Stimulated activated CD8-positive, alpha-beta memory T cell treated with anti-CD3 and anti-CD28 coated beads, Interleukin-4, amount 100 ng/mL, for 24 hours (primary cell): ENCODE measurements at places on chromosomes 2 and 18.

DNA sequence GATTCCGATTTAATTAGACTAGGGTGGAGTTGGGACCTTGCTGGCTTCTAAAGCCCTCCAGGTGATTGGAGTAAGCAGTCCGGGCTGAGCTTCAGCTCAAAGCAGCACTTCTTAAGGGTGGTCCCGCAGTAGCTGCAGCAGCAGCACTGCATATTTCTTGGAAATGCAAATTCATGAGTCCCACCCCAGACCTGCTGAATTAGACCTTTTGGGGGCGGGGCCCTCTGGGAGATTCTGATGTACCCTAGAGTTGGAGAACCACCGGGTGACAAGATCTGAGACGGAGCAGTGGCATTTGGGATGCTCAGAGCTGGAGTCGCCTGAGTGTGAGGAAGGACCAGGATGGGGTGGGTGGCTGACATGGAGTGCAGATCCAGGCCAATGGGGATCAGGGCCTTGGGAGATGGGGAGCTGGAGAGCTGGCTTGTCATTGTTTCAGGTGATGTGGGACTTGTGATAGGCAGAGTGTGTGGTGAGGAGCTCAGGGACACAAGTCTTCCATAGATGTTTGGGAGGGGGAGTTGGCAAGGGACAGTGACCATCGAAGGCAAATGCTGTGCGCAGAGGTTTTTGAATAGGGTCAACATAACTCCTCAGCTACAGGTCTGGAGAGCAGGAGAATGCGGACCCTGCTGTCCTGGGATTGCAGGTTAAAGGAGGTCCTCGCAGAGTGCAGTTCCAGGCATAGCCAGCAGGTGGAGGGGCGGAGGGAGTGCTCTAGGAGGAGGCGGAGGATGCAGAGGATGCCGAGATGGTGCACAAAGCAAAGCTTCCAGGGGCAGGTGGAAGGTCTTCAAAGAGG lies 130.9 kb upstream of the RAB12 start:
- peak; percentile 37 for DNase-seq

GRCh38 chr18:429030-429429 lies 71.5 kb downstream of the COLEC12 start:
- no peak for DNase-seq

DNA sequence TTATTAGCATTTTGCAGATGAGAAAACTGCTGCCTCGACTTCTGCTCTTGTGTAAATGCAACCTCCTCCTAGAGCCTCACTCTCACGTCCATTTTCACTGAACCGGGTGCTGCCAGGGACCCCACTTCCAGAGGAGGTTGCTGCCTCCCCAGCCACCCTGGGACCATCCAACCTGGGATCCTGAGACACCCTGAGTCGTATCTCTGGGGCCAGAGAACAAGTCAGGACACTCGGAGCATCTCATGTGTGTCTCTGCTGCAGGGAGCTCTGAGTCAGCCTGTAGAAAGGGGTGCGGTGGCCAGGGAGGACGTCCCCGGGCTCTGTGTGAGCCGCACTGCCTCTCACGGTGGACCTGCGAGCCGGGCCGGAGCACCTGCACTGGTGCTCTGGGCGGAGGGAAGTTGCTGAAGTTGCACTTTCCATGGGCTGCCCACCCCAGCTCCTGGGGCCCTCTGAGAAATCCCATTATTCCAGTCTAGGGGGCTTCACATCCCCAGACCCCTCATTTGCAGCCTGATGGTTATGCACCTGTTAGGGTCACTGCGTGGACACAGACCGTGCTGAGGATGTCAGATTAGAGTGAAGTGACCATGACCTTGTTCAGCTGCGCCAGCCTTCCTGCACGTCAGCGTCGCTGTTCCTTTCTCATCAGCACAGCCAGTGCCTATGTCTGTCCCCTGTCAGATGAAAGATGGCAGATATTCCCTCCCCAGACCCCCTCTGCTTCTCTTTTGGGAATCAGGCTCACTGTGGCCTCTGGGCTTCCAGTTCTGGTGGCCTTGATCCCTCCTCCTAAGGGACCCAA lies 230.4 kb downstream of the KLHL29 start:
- DNase-seq, result no peak

DNA sequence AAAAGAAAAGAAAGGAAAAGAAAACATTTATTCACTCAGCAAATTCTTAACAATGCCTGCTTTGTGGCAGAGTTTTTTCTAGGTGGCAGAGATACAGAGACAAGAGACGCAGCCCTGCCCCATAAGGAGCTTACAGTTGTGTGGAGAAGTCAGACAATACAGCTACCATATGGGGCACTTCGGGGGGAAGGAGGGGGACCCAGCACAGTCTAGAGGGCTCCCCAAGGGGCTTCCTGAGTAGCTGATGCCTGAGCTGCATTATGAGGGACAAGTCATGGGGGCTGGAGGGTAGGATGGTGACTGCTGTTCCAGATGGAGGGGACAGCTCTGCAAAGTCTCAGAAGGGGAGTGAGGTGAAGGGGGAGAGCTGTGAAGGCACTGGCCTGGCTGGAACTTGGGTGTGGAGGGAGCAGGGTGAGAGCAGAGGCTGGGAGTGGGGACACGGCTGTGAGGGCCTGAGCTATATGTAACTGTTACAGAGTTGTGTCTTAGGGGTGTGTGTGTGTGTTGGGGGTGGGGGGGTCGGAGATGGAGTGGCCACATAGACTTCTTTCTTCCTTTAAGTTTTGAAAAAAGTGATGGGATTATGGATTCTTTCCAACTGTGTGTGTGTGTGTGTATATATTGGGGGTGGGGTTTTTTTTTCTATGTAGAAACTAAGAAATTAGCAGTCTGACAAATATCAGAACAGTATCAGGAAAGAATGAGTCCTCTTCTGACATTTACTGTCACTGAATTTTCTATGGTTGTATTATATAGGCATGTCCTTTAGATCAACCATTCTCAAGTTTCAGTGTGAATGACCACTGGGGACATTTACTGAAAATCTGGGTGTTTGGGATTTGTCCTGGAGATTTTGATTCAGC lies 66.0 kb upstream of the HAAO start:
- DNase-seq, result no peak

DNA sequence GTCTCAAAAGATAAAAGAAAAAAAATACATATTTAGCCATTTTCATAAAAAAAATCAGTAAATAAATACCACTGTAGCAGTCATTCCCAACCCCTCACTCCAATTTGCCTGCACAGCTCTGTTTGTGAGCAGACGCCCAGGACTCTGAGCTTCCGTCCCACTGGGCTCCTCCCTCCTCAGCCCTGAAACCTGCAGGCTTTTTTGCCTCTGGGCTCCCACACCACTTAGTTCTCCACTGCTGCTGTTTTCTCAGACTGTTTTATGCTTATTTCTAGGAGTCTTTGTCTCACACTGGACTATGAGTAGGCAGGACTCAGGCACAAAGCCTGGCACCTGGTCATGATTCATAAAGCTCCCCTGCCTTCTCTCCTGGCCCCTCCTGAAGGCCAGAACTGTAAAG lies 6.1 kb upstream of the CXCR1 start:
- no peak for DNase-seq

GRCh38 chr2:221420245-221420644 lies 151.9 kb downstream of the EPHA4 start:
- DNase-seq, result no peak

DNA sequence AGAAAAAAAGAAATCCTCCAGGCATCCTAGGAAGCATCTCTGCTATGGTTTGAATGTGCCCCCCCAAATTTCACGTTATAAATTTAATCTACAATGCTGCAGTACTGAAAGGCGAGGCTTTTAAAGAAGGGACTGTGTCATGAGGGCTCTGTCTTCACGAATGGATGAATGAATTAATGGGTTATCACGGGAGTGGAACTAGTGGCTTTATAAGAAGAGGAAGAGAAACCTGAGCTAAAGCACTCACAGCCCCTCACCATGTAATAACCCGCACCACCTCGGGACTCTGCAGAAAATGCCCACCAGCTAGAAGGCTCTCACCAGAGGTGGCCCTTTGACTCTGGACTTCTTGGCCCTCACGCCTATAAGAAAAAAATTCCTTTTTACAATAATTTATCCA lies 27.6 kb downstream of the RNU4ATAC start:
- no peak for DNase-seq

- no peak for DNase-seq
Measured at GRCh38 chr18:67241299-67241698, 275.2 kb downstream of the DSEL start.

DNA sequence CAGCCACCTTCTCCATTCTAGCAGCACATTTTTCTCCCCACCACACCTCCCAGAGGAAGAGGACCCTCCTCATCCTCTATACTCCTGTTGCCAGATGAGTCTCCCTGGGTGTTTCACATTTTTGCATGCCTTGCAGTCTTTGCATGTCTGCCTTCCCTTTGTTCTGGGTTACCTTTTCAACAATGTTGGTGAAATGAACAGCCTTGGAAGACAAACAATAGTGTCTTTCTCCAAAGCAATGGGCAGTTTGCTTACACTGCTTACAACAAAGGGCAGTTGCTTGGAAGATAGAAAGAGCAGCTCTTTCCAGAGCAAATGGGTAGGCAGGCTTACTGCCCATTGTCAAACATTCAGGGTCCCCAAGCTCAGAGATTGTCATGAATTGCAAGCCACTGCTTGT lies 14.5 kb upstream of the SEH1L start:
- DNase-seq, result no peak

GRCh38 chr2:191572319-191572718 lies 105.6 kb upstream of the NABP1 start:
- no peak for DNase-seq

- DNase-seq, result no peak
Measured at GRCh38 chr2:224513991-224514390, 71.2 kb downstream of the CUL3 start.

GRCh38 chr18:59332986-59333385 lies 14.5 kb upstream of the CPLX4 start:
- no peak for DNase-seq

- DNase-seq, result no peak
Measured at GRCh38 chr2:215878476-215879063, 134.8 kb downstream of the MREG start.

- no peak for DNase-seq
Measured at GRCh38 chr2:143796051-143796450, 666.8 kb downstream of the ARHGAP15 start.

DNA sequence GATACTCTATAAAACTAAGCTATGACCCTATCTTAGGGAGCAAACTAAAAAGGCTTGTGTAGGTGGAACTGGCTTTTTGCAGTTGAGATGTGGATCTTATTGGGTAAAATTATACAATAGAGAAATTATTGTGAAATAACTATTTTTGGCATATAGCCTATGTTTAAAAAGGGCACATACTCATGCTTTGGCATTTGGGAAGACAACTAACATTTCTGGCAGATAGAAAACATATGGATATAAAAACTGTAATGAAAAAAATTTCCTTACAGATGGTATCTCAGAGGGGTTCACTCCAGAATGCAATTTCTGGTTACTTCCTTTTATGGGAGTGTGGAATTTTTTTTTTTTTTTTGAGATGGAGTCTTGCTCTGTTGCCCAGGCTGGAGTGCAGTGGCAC lies 120.1 kb upstream of the CCDC195 start:
- DNase-seq, result no peak

- DNase-seq, result no peak
Measured at GRCh38 chr18:58049000-58049688, 5.1 kb downstream of the NEDD4L start.
